ENCODE measurements at places on chromosomes 7 and 10.
A peak's percentile ranks its signal among the peaks of the same experiment; 100 is the strongest.

DNA sequence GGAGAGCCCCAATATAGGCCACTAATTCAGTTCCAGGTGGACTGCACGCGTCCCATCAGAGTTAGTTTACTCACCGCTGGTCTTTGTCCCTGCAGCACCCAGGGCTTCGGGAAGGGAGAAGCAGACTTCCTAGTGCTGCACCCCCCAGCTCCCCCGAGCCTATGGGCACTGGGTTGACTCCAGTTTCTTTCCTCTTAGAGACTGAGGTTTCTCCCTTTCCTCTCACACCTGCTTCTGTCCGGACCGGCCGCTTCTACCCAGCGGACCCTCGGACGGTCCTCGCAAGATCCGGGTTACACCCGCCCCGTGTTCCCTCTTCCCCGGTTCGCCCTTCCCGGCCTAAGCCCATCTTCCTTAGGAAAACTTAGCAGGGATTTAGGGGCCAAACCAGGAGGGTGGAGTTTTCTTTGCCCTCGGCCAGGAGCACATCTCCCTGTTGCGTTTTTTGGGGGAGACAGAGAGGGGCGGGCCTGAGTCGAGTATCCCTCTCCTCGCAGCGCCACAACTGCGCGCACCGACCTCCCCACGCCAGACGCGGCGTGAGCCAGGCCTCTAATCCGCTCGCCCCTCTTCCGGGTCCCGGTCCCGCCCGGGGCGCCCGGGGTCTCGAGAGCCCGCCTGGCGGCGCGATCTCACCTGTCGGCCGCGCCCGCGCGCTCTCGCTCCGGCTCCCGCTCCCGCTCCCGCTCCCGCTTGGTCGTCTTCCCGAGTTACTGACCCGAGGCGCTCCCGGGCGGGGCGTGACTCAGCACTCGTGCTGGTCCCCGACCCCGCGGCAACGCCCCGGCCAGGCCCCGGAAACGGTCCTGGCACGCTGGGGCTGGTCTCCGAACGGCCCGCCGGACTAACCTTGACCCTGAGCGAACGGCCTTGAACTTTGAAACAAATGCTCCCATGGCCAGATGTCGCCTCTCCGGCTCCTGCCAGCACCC, at the start of gene AIFM2:
Gene AIFM2, minus strand, starts transcription at position 728 of the 932 bp plus-strand sequence. CDS start 8,741 bp downstream, outside the sequence.
- DNase-seq, result no peak

DNA sequence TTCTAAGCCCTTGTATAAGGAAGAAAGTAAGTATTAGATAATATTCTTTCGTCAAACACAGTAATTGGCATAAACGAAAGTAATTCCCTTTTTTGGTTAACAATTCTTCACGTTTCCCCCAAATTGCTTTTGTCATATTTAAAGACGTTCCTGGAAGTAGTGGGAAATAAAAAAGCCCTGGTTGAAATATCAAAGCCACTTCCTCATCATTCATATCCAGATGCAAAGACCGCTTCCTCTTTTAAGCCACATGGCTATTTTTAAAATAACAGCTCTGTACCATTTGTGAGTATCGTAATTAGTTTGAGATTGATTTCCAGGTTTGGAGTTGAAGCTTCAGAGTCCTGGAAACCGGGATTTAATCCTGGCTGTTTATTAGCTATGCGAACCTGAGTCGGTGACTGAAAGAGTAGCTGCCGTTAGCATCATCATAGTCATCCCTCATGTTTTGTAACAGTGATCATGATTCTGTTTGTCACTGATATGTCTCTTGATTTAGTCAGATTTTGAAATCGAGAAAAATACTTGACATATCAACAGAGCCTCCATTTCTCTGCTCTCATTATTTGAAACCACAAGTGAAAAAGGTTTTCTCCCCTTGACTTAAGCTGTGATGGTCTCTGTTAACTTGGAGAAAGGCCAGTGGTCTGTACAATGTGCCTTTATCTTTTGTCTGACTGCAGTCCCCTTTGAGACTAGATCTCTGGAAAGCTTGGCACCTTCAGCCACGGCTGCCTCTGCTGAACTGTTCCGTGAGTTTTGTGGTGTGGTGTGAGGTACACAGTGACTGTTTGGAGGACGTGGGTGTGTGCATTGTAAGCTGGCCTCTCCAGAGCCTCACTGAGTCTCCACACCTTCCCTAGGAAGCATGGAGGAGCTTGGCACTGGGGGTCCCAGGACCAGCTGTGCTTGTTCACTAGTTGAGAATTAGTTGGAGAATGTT, 18.1 kb downstream of the OPTN start:
- no peak for DNase-seq

GRCh38 chr7:8146106-8146787, 115.7 kb downstream of the ICA1 start:
- no peak for DNase-seq

GRCh38 chr10:24969841-24970281, 17.5 kb upstream of the PRTFDC1 start:
- no peak for DNase-seq

DNA sequence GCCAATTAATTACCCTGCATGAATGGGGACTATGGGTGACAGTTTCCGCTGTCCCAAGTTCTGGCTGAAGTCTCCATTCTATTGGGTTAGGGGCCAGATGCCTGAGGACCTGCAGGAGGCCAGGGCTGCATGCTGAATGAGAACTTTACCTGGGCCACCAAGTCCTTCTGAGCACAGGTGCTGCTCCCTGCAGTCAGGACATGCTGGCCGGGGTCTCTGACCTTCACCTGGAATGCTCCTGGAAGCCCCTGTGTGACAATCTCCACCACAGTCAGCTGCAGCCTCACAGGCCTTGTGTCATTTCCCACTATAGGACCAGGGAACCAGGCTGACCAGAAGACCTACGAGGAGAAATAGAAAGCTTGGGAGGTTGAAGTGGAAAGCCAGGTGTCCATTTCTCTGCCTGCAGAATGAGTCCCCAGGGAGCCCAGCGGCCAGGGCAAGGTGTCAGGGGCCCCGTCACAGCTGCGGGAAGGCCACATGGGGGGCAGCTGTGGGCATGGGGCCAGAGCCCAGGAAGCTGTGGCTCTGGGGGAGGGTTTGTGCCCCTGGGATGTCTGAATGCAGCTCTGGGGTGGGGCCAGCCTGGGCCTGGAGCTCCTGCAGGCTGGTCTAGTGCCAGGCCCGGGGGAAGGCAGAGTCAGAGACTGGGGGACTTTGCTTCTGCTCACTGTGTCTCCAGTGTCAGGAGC, 5.6 kb upstream of the GIMAP8 start:
- DNase-seq, result no peak

DNA sequence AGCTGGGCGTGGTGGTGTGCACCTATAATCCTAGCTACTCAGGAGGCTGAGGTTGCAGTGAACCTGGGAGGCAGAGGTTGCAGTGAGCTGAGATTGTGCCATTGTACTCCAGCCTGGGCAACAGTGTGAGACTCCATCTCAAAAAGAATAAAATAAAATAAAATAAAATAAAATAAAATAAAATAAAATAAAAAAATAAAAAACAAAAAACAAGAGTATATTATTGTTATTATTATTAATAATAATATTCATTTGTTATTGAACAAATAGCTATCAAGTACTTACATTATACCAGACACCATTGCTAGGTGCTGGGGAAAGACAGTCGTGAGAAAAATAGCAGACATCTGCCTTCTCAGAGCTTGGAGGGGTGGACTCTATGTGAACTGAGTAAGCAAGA, 24.1 kb downstream of the PAX2 start:
- no peak for DNase-seq

- no peak for DNase-seq
Measured at GRCh38 chr10:132313305-132313704, 5.6 kb upstream of the STK32C start.

- DNase-seq, result peak; percentile 65
Measured at GRCh38 chr7:8177109-8177933, 84.6 kb downstream of the ICA1 start.

- DNase-seq, result no peak
Measured at GRCh38 chr7:31811650-31812461, 124.8 kb downstream of the PPP1R17 start.

DNA sequence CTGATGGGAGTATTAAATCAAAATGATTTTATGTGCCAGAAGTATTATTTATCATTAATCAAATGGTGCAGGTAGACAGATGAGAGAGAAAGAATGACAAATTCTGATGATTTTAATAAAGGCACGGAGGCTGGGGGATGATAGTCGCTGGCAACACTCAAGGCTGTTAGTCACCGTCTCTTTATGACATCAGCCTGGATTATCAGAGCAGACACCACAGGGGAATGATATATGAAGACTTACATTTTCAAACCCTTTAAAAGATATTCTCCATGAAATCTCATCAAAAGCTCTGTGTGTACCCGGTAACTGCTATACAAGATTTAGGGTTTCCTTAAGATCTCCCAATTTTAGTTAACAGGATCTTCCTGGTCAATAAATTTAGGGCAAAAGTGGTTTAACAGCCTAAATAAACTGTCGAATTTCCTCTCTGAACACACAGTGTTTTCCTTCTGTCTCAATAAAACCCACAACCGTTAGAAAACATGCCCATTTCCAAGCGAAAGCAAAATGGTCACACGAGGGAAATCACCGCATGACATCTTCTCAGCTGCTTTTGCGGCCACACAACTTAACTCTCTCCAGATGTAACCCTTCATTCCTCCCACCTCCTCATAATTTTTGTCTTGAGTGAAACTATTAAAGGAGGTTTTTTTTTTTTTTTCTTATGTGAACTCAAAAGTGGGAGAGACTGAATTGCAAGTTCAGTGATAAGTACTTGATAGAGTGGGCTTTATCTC, 133.2 kb upstream of the FAM171A1 start:
- DNase-seq, result no peak

DNA sequence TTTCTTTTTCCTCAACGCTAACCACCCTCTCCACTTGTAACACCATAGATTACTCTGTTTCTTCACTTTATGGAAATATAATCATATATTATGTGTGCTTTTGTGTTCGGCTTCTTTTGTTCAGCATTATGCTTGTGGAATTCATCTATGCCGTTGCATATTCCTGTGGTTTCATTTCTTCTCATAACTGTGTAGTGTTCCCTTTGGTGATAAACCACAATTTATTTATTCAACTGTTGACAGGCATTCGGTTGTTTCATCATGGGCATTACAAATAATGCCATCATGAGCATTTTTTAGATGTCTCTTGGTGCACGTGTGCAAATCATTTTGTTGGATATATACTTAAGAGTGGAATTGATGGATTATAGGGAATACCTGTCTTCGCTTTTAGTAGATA, 12.1 kb downstream of the AVL9 start:
- no peak for DNase-seq

DNA sequence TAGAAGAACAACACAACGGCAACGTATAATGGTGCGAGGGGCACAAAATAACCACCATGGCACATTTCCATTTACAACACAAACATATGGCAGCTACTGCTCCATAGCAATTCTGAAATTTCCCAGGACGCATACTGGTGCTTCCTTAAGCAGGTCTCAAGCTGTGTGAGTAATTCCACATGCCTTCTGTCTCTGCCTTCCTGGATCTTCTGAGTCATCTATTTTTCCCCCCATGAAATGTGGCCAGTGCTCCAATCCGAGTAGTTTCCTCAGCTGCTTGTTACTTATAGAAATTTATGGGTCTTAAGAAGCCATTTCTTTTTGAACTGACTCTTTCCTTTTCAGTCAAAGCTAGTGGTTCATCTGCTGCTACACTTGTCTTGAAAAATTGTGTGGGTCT, 256.6 kb upstream of the KLF6 start:
- DNase-seq, result no peak

GRCh38 chr7:48009257-48009656, 19.6 kb downstream of the SUN3 start:
- no peak for DNase-seq

- peak; percentile 50 for DNase-seq
Measured at GRCh38 chr7:30564243-30564892, 30.3 kb upstream of the GARS1 start.

- no peak for DNase-seq
Measured at GRCh38 chr7:84277628-84278224, 83.1 kb upstream of the SEMA3A start.

- no peak for DNase-seq
Measured at GRCh38 chr7:44574287-44574872, 672 bp upstream of the DDX56 start.

GRCh38 chr10:98832196-98832595, 385.5 kb upstream of the HPS1 start:
- DNase-seq, result no peak

GRCh38 chr10:109306698-109307097, 616.6 kb downstream of the XPNPEP1 start:
- DNase-seq, result no peak

GRCh38 chr7:13628239-13629001, 361.0 kb downstream of the ETV1 start:
- no peak for DNase-seq

- no peak for DNase-seq
Measured at GRCh38 chr10:49463605-49464004, 67.7 kb upstream of the DRGX start.

GRCh38 chr10:63241841-63242281, 108.7 kb downstream of the NRBF2 start:
- DNase-seq, result no peak

DNA sequence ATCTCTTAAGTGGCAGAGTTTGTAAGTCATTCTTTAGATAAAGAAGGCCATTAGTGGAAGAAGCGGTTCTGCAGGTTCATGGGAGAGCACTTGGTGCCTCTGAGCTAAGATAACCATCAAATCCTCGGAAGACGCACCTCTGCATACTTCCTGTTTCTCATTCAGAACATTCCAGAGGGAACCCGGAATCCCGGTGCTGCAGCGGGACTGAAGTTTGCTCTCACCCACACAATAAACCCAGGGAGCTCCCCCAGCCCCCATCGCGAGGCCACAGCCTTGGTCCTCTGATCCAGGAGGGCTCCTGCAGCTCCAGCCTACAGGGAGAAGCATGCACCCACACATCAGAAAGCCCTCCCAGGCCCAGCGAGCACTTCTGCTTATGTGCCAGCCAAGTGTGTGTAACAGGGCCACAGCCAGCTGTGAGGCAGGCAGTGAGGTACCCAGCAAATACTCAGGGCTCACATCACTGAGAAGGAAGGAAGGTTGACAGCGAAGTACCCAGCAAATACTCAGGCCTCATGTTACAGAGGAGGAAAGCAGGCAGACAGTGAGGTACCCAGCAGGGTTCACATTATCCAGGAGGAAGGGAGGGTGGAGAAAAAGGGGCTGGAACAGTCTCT, 142.4 kb downstream of the DIP2C start:
- no peak for DNase-seq

DNA sequence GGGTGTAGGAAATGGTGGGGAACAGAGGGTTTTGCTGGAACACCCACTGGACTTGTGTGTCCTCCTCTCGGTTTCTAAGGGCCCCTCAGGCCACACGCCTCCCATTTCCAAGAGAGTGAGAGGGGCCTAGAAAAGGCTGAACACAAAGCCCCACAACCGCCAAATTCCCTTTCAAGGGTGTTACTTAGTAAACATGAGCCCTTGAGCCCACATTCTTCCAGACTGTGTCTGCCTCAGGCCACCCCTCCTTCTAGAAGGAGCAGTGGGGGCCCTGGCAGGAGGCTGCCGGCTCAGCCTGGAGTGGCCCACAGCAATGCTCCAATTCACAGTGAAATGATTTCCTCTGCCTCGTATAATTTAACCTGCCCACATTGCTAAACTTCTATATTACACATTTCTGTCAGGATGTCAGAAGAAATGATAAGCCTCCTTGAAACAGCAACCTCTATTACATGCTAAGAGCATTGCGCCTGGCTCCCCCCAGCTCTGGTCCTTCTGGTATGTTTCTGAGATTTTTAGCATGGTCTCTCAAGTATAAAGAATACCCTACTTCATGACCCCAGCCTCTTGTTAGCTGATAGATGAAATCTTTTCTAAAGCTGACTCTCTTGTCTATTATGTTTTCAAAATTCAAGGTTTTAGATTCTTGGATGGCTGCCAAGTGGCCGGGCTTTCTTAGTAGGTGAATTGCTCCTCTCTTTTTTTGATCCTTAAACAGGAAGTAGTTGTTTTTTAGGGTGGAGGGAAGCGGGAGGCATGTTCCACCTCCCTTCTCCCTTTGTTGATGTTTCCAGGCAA, 673.9 kb upstream of the GALNT17 start:
- no peak for DNase-seq

- no peak for DNase-seq
Measured at GRCh38 chr10:101158459-101159058, 27.5 kb downstream of the TLX1 start.

All from GM12864 (cell line).